Right forelimb (tissue), 1 donor: ENCODE measurements at places on chromosomes 7 and 10.

- no peak for DNase-seq
Observed at GRCh38 chr10:78309536-78310237, 276.0 kb downstream of the RPS24 start.

GRCh38 chr10:78579995-78580394 lies 488.8 kb upstream of the ZMIZ1 start:
- DNase-seq: peak; percentile 73

- DNase-seq: no peak
Observed at GRCh38 chr10:3485057-3485686, 299.8 kb downstream of the KLF6 start.

DNA sequence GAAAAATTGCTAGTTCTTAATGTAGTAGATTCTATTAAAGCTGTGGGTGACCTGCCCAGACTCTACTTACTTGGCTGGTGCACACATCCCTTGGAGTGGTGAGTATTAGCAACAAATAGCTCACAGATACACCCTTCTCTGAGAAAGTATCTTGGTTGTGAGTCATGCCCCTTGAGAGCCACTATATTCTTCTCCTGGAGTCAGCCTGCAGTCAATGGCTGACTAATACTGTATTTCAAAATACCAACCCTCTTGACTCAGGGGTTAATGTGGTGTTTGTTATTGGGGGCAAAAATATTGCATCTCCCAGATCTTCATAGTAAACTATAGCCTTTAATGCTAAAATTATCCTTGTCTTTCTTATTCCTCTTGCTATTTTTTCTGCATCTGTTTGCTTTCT lies 354.9 kb downstream of the BMPER start:
- DNase-seq: no peak

- no peak for DNase-seq
Observed at GRCh38 chr7:88183051-88183450, 36.8 kb downstream of the SRI start.

- DNase-seq: no peak
Observed at GRCh38 chr10:110717781-110718589, 73.8 kb downstream of the RBM20 start.

DNA sequence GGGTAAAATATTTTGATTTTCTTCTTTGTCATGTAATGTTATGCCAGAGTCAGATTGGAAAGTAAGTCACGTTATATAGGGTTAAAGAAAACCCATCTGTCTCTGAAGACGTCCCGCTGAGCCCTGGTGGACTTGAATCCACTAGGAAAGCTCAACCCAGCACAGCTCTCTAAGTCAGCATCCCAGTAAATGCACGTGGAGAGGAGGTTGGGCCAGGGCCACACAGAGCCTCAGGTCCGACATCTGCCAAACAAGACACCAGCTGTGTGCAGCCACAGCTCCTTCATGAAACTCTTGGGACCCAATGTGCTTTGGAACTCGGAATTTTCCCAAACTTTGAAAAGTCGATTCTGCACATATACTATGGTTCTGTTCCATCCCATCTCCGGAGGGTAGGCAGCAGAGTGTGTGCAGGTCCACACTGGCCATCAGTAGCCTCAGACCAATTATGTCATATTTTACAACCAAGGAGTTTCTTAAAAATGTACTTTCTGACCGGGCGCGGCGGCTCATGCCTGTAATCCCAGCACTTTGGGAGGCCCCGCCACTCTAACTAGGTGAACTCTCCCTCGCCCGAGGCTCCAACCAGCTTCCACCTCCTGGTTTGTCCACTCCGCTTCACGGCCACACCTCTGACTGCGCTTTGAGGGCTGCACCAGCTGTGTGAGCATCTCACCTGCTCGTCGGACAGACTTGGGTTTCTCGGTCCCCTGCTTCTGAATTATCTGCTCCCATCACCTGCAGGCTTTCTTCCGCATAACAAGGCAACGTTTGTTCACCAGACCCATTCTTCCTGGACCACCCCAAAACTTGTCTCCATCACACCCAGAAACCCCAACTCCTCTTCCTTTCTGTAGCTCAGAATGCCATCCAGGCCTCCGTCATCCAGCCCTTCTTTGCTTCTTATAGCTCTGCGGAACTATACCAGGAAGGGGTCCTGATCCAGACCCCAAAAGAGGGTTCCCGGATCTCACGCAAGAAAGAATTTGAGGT lies 29.7 kb upstream of the DNAJB6 start:
- DNase-seq: no peak

DNA sequence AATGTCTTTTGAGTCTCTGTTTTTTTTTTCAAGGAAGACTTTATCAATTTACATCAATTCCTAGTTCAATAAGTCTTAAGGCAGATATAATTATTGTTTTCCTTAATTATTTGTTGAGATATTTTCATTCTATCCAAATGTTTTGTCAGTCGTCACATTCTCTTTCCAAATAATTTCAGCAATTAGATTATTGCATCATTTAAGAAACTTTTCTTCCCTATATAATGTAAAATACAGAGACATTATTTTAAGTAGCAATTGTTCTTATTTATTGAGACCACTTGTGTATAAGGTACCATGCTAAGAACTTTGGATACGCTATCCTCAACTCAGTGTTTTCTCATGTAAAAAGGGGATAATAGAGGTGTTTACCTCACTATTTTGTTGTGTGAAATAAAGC lies 38.1 kb upstream of the GNAT3 start:
- no peak for DNase-seq

- no peak for DNase-seq
Observed at GRCh38 chr10:12606461-12606860, 257.1 kb downstream of the CAMK1D start.

DNA sequence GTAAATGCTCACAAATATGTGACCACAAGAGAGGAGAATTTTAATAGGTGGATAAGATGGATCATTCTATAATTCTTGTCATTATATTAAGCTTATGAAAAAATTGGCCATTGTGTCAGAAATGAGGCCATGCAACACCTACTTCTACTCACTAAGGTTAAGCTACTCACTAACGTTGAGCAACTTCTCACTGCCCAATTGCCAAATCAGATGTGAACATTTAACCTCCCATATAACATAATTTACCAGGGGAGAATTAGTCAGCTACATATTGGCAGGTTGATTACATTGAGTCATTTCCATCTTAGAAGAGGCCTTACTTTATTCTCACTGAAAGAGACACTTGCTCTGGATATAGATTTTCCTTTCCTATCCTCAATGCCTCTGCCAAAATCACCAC lies 211.2 kb upstream of the DGKB start:
- DNase-seq: no peak

GRCh38 chr7:137282043-137282442 lies 61.5 kb downstream of the PTN start:
- no peak for DNase-seq

- DNase-seq: no peak
Observed at GRCh38 chr10:69473304-69473990, 22.2 kb downstream of the TSPAN15 start.

DNA sequence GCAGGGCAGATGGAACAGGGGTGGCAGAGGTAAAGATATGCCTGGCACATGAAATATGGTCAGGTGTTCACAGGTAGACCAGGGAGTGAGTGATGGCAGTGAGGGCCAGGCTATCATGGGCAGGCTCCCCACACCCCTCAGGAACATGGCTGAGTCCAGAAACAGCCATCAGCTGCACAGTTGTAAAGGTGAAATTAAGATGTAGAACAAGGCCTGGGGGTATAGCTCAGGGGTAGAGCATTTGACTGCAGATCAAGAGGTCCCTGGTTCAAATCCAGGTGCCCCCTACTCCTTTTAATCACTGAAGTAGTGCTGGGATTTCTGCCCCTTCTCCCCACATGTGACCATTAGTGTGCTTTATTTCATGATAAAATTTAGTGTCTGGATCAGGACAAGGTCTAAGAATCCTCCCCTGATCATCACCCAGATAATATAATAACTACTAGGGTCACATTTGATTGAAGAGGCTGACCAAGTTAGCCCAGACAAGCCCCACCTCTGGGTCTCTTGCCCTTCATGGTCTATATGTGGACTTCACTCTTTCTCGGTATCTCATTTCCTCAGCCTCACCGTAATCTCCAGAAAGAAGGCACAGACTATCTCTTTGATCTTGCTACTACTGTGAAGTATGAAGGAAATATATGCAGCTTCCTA lies 69.0 kb downstream of the ZNF783 start:
- no peak for DNase-seq

DNA sequence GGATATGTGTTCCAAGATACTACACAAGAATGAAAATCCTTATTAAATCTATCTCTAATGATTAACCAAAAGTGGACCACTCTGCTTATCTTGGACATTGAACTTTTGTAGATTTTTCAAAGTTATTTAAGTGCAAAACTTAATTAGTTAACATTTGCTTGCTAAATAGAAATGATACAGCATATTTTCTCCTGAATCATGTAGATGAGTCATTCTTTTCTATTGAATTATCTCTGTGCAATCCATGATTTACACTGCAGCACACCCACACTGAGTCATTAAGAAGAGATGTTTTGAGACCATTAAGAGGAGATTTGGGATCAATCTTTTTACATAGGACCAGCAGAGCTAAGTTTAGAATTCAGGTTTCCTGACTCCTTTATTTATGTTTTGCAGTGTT lies 6.6 kb upstream of the ABCC2 start:
- no peak for DNase-seq

DNA sequence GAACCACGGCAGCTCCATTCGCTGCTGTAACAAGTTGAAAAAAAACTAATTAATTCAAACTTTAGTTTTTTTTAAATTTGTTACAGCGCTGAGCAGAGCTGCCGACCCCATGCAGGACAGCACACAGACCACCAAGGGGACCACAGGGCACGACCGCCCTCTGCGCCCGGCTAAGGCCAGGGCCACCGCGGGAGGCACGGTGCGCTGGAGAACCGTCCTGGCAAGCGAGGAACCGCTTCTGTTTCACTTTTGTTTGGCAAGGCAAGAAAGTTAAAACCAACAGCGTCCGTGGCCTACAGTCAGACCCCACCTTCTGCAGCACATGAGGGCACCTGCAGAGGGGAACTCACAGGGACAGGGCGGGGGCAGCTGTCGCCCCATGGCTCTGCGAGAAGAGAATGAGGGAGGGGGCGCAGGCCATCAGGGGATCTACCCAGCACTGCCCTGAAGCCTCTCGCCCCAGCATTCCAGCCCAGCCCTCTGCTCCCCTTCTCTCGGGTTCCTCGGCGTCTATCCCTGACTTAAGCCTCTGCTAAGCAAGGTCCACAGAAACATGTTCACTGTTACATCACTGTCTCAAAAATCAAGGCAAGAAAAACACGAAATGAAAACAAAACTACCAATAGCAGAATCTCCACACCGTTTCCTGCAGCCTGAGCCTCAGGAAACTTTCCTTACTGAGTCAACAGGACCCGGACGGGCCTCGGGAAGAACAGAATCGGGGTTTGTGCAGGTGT lies 204.4 kb downstream of the DIP2C start:
- no peak for DNase-seq

GRCh38 chr7:130365511-130366441 lies 14.5 kb upstream of the CPA1 start:
- DNase-seq: peak; percentile 86

DNA sequence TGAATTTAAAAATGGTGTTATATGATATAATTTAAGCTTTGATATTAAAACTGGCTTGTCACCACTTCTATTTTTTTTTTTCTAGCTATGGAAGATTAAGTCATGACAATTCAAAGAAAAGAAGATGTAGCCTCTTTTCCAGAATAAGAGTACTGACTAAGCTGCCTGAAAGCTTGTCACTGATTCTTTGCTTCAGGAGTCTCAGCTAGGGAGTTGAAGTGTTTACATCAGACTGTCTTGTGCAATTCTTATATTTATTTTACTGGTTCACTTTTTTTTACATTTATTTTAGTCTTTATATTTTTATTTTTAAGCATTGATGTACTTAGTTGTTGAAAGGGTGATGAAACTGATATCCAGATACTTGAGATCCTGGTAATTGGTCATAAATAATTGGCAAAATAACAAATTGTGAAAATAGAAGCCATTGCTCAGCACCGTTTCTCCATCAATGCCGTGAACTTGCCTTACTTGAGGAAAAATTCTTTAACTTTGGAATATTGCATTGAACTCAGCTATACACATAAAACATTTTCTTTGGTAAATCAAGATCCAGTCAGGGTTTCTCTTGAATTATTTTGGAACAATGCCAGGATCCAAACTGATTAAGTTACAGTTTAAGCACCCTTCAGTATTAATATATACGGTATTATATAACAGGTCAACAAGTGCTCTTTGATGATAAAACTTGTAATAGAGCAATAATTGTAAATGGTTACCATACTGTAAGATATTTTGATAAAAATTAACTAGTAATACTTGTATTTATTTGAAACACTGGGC lies 156.4 kb downstream of the PHTF2 start:
- DNase-seq: no peak

- no peak for DNase-seq
Observed at GRCh38 chr7:91850455-91850854, 30.0 kb downstream of the MTERF1 start.

GRCh38 chr10:108169846-108170245 lies 1005.3 kb upstream of the SORCS1 start:
- no peak for DNase-seq

DNA sequence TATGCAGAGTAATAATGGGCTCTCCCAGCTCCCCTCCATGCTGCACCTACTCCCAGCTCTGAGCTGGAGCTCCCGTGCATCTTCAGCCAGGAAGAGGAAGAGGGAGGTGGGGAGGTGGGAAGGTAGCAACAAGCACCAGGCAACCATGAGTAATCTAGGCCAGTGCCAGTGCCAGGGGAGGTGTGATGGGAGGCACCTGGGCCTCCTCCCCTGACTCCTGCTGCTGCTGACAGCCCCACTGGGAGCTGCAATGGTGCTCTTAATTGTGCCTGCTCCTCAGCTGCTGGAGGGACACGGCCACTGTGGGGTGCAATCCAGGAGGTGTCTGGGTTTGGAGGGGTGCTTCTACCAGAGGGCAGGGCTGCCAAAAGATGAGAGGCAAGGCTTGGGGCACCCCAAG lies 243.0 kb downstream of the PLXNA4 start:
- DNase-seq: no peak

- no peak for DNase-seq
Observed at GRCh38 chr7:123367484-123368122, 166.8 kb downstream of the IQUB start.

- DNase-seq: no peak
Observed at GRCh38 chr10:133555521-133555920, 9.9 kb downstream of the SYCE1 start.

GRCh38 chr10:69346776-69347175 lies 68.5 kb downstream of the HK1 start:
- no peak for DNase-seq

GRCh38 chr7:97179454-97180104 lies 62.1 kb downstream of the SDHAF3 start:
- DNase-seq: no peak

GRCh38 chr10:74097776-74098175 lies 52.9 kb downstream of the AP3M1 start:
- DNase-seq: no peak

DNA sequence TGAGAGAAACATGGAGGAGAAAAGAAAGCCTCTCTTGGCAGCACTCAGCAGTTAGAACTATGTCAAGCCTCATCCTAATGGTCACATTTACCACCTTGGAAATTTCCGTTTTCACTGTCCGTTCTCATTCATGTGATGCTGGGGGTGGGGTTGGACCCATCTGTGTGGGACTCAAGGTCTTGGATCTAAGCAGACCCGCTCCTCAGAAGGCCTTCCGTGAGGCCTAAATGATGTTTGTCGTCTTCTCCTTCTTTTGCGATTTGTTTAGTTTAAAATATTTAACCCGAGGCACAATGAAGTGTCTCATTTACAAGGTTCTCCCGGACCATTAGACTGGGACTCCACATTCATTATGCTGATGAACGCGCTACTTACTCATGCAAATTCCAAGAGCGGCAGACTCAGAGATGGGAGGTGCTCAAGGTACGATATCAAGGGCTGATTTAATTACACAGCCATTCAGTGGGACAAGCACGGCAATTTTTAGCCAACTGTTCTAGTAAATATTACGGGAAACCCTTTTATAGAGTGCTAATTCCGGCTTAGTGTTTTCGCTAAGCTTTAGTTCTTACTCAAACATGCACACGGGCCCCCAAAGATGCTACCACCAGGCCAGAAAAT lies 109.1 kb upstream of the EFCAB10 start:
- DNase-seq: no peak
